ENCODE measurements at places on chromosomes 7 and 10.

- DNase-seq: no peak
Measured at GRCh38 chr10:34147641-34148304, 667.3 kb downstream of the PARD3 start.

- no peak for DNase-seq
Measured at GRCh38 chr7:83786858-83787257, 137.9 kb upstream of the SEMA3E start.

GRCh38 chr7:24863626-24864025 lies 106.4 kb upstream of the GSDME start:
- no peak for DNase-seq

GRCh38 chr7:128102490-128103291 lies 71.5 kb upstream of the LRRC4 start:
- no peak for DNase-seq

- DNase-seq: no peak
Measured at GRCh38 chr10:33015761-33016547, 57.9 kb upstream of the ITGB1 start.

GRCh38 chr7:16758631-16759611 lies 5.4 kb downstream of the TSPAN13 start:
- DNase-seq: no peak

- no peak for DNase-seq
Measured at GRCh38 chr10:17563452-17563851, 53.7 kb downstream of the HACD1 start.

- no peak for DNase-seq
Measured at GRCh38 chr7:22255834-22256233, 101.1 kb downstream of the RAPGEF5 start.

- DNase-seq: peak; percentile 24
Measured at GRCh38 chr7:38398725-38399321, 125.4 kb upstream of the TARP start.

DNA sequence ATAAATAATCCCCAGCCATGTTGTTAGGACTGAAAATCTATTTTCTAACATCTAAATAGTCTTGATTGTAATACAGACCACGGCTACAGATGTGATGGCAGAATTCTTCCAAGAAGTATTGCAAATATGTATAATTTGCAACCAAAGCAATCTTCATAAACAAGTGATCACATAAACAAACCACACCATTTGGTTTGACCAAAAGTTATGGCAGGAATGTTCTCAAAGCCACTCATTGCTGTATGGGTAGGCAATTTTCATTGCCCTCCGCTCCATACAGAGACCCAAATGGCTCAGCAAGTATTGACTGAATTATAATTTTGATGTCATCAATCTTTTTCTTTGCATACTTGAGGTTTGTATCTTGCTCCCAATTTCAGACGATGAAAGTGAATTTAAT lies 19.0 kb upstream of the RHOBTB1 start:
- DNase-seq: no peak

DNA sequence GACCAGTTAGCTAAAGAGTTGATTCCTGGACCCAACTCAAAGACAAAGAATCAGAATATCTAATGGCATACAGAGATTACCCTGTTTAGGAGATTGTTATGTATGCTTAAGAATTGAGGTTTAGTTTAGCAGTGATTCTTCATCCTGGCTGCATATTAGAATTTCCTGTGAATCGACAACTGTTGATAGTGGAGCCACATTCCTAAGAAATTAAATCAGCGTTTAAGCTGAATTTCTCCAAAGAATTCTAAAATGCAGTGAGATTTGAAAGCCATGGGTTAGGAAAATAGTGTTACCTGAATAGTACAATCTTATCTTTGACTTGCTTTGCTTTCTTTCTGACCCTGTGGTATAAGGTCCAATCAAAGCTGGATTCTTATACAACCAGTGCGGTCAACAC lies 16.4 kb upstream of the FERD3L start:
- no peak for DNase-seq

DNA sequence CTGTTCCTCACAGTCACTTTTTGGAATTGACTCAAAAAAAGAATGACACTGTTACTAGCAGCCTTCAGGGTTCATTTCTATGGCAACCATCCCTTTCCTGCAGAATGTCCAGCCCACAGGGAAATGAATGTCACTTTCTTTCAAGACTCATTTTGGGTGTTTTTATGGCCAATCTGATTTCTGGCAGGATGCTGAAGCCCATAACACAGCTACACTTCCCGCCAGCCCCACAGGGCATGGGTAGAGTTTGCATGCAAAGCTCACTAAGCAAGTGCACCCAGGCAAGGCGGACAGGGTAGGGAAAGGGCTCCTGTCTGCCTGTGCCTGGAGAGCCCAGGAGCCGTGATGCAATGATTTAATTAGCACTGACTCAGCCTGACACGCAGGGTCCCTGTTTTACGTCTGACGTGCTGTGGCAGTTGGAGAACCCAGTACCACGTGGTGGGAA lies 26.1 kb upstream of the GPAM start:
- DNase-seq: no peak

DNA sequence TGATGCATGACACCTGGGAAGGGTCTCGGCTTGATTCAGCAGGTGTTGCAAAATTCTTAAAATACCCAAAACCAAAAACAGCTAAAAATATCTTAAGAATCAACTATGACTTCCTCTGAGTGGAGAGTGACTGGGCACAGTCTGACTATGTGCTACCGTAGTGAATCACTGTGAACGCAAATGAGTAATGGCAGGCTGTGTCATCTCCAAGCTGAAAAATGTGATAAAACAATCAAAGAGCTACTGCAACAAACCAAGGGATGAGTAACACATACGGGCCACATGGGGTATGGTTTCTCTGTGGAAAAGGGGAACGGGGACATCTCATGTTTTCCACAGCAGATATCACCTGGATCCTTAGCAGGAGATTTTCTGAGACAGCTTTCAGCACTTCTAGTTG lies 127.5 kb downstream of the ABCA13 start:
- DNase-seq: no peak

- DNase-seq: no peak
Measured at GRCh38 chr10:110215286-110216170, 8.1 kb downstream of the MXI1 start.

GRCh38 chr10:49152663-49153062 lies 18.8 kb upstream of the FAM170B start:
- no peak for DNase-seq

DNA sequence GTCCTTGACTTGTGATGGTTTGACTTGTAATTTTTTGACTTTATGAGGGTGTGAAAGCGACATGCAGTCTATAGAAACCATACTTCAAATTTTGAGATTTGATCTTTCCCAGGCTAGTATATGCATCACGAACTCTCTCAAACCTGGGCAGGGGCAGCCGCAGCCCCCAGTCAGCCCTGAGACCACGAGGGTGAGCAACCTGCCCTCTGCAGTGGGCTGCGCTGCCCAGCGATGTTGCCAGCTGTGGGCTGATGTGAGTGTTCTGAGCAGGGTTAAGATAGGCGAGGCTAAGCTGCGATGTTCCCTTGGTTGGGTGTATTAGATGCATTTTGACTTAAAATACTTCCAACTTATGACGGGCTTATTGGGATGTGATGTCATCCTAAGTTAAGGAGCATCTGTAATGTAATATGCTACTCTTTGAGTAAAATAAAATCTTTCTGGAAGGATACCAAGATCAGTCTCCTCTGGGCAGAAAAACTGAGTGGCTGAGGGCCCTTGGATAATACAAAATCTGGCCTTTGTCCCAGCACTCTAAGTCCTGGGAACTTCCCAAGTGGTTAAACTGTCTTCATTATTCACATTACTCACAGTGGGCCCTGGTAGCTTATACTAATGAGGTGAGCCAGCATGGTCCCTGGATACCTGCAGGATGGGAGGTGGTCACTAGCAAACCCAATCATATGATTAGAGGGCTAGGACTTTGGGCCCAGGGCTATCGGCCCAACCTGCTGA lies 28.4 kb upstream of the CNPY1 start:
- DNase-seq: no peak

- no peak for DNase-seq
Measured at GRCh38 chr10:15478429-15478828, 107.3 kb upstream of the FAM171A1 start.

DNA sequence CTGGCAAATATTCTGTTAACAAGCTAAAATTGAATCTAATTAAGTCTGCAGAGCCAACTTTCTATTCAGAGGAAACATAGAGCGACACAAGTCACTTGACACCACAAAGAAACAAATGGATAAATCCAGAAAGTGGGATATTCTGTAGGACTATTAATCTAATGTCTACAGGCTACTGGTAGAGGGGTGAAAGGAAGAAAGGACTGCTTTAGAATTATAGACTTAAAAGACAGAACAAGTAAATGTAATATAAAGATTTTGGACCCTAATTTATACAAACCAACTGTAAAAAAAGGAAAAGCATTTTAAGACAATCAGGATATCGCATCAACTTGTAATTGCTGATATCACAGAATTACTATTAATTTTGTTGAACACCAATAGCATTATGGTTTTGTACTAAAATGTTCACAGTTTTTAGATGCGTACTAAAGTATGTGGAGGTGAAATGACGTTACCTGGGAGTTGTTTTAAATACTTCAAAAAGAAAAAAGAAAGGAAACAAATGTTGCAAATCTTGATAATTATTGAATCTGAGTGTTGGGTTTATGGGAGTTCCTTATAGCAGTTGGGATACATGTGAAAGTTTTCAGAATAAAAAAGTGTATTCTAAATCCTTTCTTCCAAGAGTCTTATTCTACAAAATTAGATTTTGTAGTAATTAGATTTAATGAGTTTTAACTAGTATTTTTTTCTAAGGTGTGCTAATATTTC lies 73.5 kb upstream of the ASAH2 start:
- DNase-seq: no peak

DNA sequence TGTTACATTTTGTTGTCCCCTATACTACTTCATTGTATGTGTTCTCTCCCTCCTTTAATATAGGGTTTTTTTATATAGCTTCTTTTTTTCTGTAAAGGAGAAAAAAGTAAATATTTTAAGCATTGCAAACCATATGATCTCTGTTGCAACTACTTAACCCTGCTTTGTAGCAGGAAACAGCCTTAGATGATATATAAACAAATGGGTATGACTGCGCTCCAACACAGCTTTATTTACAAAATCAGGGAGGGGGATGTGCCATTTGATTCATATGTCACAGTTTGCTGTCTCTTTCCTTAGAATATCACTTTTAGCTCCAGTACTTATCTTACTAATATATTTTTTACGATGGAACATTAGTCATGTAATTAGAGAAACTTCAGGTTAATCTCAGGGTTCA lies 155.2 kb upstream of the GNAI1 start:
- no peak for DNase-seq

GRCh38 chr7:42227936-42228591 lies 8.9 kb downstream of the GLI3 start:
- no peak for DNase-seq

- DNase-seq: no peak
Measured at GRCh38 chr7:26553582-26553981, 261.9 kb downstream of the SNX10 start.

- no peak for DNase-seq
Measured at GRCh38 chr10:72952642-72953158, 1.9 kb downstream of the PLA2G12B start.

DNA sequence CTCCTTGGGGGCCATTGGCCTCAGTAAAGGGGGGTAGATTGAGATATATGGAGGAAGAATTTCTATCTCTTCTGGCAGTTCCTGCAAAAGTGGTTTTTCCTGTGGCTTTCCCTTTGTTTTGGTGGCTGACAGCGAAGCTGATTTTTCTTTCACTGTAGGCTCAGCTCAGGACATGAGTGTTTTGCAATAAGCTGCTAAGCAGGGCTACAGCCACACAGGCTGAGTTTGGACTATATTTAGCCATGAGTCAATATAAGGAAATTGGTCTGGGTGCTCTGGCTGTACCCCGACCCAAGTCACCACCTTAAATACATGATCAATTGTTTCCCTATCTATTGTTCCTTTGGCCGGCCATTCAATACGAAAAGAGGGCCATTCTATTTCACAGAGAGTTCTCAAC lies 212.7 kb upstream of the KCND2 start:
- DNase-seq: no peak

- DNase-seq: no peak
Measured at GRCh38 chr7:142833174-142834048, 21.5 kb upstream of the EPHB6 start.

DNA sequence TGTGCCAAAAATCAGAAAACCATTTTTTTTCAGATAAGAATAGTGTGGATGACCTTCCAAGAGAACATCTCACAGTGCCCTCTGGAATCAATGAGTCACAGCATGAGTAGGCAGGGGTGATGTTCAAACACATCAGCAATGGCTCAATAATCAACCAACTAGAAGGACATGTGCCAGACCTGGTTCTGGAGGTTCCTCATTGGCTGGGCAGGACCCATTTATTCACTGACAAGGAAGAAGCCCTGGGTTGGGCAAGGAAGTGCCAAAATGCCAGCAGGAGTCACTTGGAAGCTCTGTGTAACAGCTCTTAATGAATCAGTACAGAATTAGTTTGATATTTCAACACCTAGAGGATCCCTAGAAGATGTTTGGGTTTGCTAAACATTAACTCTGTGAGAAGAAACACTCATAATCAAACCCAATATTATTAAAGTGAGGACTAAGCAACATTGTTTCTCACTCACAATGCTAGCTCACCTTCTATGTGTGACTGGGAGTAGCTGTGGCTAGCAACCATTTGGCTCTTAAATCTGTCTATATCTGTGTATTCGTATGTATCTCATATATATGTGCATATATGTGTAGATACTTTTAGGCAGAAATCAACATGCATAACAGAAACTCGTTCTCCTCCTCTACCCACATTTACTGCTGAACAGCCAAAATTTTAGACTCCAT lies 72.3 kb upstream of the APBB1IP start:
- DNase-seq: no peak

DNA sequence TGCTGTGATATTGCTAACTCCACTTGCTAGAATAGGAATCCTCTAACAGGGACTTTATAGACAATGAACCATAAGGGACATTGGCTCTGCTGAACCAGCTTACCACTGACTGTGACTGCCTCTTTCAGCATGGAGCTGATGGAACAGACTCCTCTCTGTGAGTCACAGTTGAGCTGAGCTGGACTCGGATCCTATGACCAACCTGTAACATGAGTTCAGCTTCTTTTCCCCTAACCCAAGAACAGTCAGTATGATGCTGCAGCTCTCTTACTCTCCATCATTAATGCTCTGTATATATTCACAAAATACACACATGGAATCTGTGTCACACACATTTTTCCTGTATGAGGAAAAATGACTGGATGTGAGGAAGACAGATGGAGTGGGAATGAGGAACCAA lies 177.9 kb upstream of the BET1 start:
- DNase-seq: no peak

- no peak for DNase-seq
Measured at GRCh38 chr10:2367083-2367482, 629.8 kb upstream of the ADARB2 start.

GRCh38 chr10:609868-610545 lies 79.5 kb downstream of the DIP2C start:
- no peak for DNase-seq

GRCh38 chr10:21523557-21524008 lies 1.9 kb downstream of the SKIDA1 start:
- DNase-seq: no peak
